ENCODE measurements at places on chromosomes 5 and 9.

DNA sequence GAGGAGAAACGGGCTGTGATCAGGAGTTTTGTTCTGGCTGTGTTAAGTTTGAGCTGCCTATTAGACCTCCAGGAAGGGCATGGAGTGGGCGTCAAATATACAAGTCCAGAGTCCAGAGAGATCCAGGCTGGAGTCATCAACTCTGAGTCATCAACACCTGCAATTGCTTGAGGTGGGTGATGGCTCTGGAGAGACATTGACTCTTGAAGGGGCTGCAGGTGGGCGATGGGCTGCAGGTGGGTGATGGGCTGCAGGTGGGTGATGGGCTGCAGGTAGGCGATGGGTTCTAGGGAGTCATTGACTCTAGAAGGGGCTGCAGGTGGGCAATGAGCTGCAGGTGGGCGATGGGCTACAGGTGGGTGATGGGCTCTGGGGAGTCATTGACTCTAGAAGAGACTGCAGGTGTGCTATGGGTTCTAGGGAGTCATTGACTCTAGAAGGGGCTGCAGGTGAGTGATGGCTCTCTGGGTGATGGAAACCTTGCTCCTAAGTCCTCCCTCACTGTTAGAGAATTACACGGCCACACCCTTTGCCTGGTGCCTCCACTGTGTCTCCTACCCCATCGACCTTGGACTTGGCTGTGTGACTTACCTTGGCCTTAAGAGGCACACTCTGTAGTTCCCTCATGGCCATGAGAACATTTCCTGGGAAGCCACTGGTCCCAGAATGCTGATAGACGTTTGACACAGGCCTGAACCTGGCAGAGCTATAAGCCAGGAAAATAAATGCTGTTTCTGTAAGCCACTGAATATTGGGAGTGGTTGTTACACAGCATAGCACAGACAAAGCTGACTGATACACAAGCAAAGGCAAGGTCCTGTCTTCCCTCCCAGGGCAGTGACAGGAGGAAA lies 10.4 kb upstream of the FIBCD1 start:
- DNase-seq: no peak

DNA sequence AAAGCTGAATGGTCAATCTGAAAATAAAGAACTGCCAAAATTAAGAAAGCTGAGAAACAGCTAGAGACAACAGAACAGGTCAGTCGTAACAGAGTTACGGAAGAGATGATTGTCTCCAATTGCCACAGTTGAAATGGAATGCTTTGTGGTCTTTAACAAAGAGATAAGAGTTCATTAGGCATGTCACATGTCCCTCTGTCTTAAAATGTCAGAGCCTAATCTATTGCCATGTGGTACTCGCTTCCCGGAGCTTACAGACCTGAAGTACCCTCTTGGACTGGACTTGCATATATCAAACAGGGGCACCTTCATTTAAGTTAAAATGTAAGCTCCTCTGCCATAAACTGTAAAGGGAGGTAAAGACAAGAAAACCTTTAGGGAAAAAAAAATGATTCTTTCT lies 19.7 kb downstream of the TTC39B start:
- no peak for DNase-seq

GRCh38 chr5:80230269-80230992 lies 25.4 kb downstream of the SERINC5 start:
- DNase-seq: no peak

GRCh38 chr5:96752341-96753016 lies 55.3 kb downstream of the ERAP1 start:
- no peak for DNase-seq

DNA sequence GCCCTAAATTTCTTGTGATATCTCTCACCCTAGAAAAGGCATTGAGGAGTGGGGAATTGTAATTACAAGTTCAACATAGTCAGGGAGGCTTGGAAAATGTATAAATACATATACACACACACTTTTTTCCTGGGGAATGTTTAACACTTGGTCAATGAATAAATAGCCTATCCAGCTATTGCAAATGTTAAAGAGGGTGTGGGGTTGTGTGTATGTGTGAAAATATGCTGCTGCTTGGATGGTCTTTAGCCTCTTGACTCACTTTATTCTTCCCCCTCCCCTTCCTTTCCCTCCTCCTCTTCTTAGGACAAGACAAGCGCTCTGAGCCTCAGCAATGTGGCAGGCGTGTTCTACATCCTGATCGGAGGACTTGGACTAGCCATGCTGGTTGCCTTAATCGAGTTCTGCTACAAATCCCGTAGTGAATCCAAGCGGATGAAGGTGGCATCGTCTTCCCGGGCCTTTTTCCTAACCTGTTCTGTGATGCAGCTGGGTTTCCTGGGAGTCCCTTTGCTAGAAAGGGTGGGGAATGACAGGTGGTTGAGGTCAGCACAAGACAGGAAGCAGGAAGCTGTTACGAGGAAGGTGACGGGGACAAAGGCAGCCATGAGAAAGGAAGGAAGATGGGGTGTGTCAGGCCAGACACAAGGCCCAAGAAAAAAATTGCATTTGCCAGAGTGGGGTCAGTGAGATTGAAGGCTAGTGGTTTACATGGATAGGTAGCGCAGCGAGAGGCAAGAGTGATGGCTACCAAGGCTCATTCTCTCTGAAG lies 236.5 kb downstream of the FAM114A2 start:
- no peak for DNase-seq

- DNase-seq: no peak
These were observed 374.4 kb upstream of the SGCD start for GRCh38 chr5:155952486-155953089.

DNA sequence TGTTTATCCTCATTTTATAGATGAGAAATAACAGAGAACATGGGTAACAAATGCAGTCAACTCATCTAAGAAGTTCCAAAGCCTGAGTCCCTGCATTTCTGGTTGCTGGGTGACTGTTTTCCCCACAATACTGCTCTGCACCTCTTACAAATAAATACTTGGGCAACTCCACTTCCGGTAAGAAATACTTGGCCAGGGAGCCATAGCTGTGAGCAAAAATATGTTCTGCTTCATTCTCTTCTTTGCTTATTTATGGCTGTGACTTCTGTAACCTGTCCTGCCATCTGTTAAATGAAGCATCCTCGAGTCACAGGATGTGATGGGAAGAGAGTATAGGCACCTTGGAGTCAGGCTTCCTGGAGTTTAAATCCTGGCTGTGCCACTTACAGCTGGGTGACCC lies 49.9 kb downstream of the GDNF start:
- no peak for DNase-seq

- no peak for DNase-seq
These were observed 71.2 kb downstream of the ANKRD55 start for GRCh38 chr5:56161927-56162326.

DNA sequence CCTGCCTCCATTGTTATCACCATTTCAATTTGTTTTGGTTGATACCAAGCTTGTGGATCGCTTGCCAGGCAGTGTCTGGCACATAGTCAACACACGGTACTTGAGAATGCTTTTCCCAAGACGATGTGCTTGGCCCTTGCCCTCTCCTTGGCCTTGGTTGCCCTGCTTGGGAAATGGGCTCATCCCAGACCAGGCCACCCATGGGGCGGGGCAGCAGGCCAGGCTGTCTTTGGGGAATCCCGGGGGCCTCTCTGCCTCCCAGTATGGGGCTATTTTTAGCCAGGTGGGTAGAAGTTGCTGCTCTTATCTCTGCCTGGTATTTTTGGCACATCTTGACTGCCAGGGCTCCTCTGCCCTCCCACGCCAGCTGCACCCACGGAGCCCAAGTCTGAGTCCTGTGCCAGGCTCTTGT lies 49.9 kb downstream of the LMX1B start:
- DNase-seq: no peak

GRCh38 chr9:124210697-124211096 lies 47.1 kb upstream of the NEK6 start:
- DNase-seq: no peak

DNA sequence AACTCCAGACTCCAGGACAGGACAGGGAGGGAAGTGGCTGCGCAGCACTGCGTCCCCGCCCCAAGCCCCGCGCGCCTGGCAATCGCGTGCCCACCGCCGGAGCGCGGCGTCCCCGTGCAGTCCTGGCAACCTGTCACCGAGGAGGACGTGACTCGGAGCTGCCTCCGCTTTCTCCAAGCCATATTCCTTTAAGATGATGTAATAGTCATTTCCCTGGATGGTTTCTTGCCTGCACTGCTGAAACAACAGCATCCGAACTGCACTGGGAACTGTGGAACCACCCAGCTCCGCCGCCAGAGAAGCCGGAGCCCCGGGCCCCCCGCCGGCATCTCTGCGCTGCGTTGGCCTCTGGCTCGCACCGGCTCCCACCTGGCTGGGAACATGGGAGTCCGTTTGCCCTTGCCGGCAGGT lies 34.5 kb downstream of the KCTD16 start:
- DNase-seq: no peak

- no peak for DNase-seq
These were observed 2.6 kb upstream of the CD14 start for GRCh38 chr5:140635291-140636257.

DNA sequence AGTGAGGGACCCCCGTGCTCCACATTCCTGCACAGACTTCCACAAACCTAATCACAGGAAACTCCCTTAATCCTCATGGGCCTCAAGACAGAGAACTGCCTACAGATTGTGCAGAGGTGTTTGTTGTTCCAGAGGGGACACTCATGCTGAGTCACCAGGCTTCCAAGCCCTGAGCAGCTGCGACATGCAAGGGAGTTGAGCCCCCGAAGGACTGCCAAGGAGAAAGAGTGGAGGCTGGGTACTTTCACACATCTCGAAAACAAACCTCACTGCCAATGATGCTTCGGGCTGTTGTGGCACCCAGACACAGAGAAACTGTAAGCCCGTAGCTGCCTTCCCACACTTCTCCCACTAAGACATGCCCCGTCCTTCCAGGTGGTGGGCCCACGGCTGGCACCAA lies 480.8 kb downstream of the CDH12 start:
- no peak for DNase-seq

GRCh38 chr9:107285286-107285685 lies 2.2 kb downstream of the RAD23B start:
- no peak for DNase-seq

DNA sequence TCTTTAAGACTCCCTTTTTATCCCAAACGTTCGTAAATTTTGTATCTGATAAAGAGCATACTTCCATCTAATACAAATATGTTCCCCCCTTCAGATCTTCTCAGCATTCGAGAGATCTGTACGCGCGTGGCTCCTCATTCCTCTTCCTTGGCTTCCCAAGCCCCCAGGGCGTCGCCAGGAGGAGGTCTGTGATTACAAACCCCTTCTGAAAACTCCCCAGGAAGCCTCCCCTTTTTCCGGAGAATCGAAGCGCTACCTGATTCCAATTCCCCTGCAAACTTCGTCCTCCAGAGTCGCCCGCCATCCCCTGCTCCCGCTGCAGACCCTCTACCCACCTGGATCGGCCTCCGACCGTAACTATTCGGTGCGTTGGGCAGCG lies 19.9 kb downstream of the CDKN2A start:
- no peak for DNase-seq

DNA sequence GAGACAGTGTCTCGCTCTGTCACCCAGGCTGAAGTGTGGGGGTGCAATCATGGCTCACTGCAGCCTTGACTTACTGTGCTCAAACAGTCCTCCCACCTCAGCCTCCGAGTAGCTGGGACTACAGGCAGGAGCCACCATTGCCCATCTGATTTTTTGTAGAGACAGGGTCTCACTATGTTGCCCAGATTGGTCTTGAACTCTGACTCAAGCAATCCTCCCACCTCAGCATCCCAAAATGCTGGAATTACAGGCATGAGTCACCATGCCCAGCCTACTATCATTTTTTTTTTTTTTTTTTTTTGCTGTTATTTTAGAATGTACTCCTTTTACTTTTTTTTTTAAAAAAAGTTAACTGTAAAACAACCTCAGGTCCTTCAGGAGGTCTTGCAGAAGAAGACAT lies 449.0 kb downstream of the CCDC171 start:
- DNase-seq: no peak

GRCh38 chr5:53913941-53914340 lies 353.5 kb downstream of the NDUFS4 start:
- no peak for DNase-seq

GRCh38 chr9:114347675-114348074 lies 18.0 kb downstream of the ORM2 start:
- no peak for DNase-seq

- DNase-seq: no peak
These were observed 375 bp downstream of the NOP16 start for GRCh38 chr5:176388003-176388443.

DNA sequence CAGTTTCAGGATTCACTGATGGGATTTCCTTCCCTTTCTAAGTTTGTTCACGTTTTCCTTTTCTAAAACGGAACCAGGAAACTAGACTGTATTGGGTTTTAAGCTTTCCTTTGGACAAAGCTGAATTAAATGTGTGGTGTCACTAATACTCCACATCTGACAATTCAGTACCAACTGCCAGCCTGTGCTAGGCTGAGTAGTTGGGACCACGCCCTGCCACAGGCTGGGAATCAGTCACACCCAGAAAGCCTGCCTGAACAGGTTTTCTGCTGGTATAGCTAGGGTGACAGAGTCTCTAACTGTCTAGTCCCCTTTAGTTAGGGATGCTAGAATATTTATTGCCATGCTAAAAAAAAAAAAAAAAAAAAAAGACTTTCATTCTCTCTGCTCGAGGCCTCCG lies 15.6 kb downstream of the SPACA9 start:
- no peak for DNase-seq

DNA sequence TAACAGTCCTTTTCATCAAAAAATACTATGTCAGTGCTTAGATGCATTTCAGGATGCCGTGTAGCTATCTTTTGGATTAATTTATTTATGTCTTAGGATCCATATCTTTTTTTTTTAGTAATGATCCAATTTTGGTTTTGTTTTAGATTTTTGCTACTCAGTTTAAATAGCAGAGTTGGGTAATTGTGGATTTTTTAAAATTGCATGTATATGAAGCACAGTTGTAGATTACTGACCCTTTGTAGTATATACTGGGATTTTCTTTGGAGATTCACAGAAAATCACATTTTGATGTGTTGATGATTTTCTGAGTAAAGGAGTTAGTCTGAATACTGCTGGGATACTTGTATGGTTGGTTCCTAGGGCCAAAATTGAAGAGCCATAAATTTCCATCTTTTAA lies 111.8 kb downstream of the NIPBL start:
- no peak for DNase-seq

DNA sequence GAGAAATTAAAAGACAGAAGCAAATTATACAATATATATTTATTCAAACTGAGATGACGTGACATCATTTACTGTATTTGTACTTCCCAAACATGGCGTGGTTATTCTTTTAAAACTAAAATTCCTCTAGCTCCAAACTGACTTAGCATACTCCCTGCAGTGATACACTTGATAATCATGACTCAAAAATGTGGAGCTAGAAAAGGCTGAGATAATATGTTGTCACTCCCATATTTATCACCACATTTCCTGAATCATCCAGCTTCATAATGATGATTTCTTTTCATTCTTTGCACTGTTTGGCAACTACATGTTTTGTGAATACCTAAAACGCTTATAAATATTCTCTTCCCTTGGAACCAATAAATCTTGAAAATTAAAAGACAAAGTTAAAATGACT lies 341.0 kb downstream of the EBF1 start:
- no peak for DNase-seq

DNA sequence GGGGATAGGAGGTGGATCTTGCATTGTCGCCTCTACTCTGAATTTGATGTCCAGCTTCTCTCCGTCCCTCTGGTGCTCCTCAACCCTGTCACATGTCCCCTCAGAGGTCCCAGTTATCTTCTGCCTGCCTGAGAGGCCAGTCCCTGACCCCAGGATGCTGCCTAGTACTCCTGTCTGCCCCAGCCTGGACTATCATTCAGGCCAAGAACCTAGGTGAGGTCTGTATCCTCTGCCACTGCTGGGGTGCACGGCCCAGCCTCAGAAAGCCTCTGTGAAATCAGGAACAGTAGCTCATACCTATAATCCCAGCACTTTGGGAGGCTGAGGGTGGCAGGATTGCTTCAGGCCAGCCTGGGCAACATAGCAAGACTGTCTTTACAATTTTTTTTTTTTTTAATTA lies 8.6 kb downstream of the SPINK4 start:
- no peak for DNase-seq

- no peak for DNase-seq
These were observed 80.4 kb upstream of the CDH6 start for GRCh38 chr5:31113101-31113500.

All from activated T-helper 1 cell treated with Interleukin-2 at 50 U/mL for 16 hours (primary cell).